ENCODE measurements at places on chromosomes 2 and 18.

DNA sequence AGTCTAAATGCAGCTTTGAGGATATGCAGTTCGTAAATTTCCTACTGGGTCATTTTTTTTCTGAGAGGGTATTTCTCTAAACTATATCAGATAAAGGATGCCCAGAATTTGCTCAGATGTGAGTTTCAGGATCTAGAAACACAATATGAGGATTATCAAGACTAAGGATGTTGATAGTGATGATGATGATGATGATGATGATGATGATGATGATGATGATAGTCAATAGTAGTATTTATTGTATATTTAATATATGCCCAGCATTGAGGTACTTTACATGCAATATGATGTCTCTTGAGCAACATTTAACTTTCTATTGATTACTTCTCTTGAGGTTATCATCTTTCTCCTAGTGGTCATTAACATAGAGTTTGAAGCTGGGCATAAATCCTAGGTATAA, 222.1 kb upstream of the NRP2 start:
- DNase-seq: no peak

- no peak for DNase-seq
Measured at GRCh38 chr2:112141626-112142007, 3.4 kb downstream of the FBLN7 start.

DNA sequence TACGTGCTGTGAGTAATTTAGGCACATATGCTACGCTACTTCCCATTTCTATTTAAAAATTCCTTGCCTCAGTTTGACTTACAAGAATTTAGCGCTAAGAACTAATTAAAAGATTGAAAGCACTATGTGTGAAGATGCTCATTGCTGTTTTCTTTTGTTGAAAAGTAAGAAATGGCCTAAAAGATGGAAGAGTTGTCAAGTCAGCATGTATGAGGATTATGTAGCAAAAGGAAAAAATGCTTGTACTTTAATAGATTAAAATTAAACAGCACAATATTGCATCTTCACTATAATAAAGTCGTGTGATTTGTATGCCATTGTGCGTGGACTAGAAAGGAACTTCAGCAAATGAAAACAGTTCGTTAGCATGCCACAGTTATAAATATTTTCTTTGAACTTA, 77.0 kb downstream of the COX7A2L start:
- DNase-seq: no peak

DNA sequence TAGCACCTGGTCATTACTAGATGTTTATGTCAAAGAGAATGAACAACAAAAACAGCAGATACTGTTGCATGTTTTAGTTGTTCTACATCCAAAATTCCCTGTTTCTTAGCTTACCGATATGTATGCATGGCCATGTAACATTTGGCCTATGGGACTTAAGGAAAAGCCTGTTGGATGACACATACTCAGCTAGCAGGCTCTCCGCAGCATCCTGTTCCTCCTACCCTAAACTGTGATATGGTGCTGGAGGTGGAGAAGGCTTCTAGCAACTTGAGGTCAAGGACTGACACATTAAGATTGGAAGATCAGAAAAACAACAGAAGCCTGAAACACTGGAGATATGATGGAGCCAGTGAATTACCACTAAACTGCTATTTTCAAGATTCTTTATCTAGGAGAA, 537.8 kb downstream of the LRRTM4 start:
- no peak for DNase-seq

- no peak for DNase-seq
Measured at GRCh38 chr2:233807966-233808935, 30.1 kb downstream of the MROH2A start.

DNA sequence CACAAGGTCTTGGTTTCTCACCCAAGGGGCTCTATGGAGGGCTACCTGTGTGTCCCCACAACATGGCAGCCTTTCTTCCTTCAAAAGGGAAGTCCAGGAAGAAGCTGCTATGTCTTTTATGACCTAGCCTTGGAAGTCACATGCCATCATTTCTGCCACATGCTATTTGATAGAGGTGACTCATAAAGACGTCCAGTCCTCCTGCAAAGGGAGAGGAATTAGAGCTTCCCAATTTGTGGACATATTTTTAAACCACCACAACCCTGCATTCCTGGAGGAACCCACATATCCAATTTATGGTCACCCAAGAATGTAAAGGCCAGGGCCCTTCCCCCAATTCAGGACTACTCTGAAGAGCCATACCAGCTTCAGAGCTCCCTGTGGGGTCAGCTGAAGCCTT, 246.2 kb downstream of the CYP26B1 start:
- no peak for DNase-seq

- DNase-seq: peak; percentile 9
Measured at GRCh38 chr2:119367472-119368099, 809 bp downstream of the DBI start.

DNA sequence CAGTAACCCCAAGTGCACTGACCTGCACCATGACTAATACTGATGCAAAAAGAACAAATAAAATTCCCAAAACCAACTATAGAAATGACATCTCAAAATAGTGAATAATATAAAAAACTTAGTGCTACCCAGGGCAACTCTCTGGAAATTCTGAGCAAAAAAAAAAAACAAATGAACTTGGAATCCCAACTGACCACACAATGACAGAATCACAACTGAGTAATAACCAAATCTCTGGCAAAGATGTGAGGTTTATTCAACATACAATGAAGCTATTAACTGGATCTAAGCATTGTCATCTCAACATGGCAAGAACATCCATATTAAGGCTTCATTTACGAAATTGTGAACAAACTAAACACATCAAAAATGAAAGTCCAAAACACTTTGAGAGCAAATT, 22.7 kb downstream of the EXOC6B start:
- no peak for DNase-seq

GRCh38 chr2:207073801-207074678, 91.7 kb downstream of the KLF7 start:
- peak; percentile 7 for DNase-seq

DNA sequence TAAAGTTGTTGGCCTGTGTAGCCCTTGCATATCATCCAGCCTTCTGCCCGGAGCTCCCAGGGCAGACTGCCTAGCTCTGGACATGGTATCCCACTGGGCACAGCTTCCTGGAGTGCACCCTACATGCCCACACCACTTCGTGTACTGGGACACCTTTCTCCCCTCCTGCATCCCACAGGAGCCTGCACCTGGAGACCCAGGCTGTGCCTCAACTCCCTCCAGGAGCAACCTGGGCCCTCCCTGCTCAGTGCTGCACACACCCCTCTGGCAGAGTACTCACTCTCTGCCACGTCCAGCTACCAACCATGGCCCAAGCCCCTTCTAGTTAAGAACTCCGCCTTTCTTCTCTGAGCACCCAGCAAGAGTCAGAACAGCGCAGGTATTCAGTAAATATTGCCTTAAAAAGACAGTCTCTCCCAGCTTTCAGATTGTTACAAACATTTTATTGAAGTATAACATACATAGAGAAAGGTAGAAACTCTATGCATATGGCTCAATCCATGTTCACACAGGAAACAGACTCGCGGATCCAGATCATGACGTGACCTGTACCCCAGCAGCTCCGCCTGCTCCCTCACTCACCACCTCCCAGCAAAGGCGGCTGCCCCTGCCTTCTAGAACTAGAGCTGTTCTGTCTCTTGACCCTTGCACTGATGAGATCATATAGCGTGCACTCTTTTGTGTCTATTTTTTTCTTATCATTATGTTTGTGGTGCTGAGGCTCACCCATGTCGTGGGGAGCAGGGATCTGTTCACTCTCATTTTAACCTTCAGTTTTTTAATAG, 98.4 kb upstream of the MYCN start:
- no peak for DNase-seq

GRCh38 chr18:13658436-13659204, 67.7 kb downstream of the FAM210A start:
- DNase-seq: no peak

DNA sequence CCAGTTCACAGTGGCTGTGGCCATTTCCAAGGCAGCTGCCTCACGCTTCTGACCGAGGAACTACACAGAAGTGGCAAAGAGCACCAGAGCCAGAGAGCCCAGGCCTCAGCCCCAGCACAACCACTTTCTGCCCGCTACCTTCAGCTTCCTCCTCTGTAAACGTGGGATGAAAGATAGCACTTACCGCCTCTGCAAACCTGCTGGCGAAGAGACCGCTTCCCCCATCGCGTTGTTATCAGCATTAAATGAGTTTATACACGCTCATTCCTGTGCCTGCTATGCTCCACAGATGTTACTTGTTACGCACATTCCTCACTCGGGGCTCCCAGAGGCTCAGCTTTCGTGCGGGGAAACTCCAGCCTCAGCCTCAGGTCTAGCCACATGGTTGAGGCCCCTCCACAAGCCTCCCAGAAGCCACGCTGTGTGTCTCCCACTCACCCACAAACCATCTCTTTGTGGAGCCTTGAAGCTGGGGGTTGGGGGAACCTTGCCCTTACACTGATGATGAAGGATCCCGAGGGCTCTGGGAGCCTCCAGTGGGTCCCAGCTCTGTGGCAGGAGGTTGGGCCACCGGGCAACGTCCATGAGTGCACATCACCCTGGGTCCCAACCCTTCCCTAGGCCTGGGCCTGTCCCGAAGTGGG, 63.3 kb upstream of the SMAD7 start:
- DNase-seq: no peak

DNA sequence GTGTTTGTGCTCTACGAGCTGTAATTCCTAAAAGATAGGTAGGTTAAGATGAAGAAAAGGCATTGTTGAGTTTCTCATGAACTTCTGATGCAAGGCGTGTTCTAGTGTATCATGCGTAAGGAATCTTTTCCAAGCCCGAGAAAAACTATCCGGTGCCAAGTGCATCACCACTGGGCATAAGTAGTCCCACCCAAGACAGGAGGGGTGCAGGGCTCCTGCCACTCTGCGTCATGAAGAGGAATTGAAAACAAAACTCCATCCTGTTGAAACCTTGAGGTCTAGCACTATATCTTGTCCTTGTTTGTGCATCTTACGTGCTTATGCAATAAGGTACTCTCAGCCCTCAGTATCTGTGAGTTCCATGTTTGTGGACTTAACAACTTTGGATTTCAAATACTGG, 45.7 kb downstream of the RAB31 start:
- DNase-seq: no peak

All from CD4-positive, alpha-beta T cell treated with Interleukin-6 at 100 ng/mL for 8 hours (primary cell).